ENCODE measurements at places on chromosomes 4 and X.
A peak's percentile ranks its signal among the peaks of the same experiment; 100 is the strongest.

DNA sequence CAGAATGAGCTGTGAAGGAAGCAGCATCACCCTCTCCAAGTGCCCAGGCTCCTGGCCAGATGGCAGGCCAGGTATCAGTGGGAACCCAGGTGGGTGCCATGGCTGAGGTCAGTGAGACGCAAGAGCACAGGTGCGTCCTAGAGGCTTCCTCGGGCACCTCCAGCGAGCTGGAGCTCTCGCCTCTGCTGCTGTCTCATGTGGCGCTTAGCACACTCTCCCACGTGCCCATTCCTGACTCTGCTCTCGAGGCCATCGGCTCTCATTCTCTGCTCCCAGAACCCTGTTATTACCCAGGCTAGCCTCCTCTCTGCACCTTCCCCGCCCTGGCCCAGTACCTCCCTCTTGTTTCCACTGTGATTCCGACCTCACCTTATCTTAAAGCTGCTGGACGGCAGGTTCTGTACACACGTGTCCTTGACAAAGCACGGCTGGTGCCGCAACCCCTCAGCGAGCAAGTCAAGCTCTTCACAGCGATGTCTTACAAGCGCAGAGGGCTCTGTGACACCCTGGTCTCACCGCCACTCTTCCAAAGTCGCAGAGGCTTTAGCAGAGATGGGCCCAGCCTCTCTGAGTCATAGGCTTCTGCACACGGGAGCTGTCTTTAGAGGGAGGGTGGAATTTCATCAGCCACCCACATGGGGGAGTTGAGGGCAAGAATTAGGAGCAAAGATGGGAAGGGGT lies 15.4 kb upstream of the MSANTD1 start:
- DNase-seq = no peak

GRCh38 chr4:74822603-74823002 lies 28.3 kb upstream of the BTC start:
- DNase-seq = no peak

- no peak for DNase-seq
Measured at GRCh38 chr4:46393606-46394005, 3.7 kb upstream of the GABRA2 start.

GRCh38 chr4:62896721-62897120 lies 1512.5 kb downstream of the TECRL start:
- DNase-seq = no peak

DNA sequence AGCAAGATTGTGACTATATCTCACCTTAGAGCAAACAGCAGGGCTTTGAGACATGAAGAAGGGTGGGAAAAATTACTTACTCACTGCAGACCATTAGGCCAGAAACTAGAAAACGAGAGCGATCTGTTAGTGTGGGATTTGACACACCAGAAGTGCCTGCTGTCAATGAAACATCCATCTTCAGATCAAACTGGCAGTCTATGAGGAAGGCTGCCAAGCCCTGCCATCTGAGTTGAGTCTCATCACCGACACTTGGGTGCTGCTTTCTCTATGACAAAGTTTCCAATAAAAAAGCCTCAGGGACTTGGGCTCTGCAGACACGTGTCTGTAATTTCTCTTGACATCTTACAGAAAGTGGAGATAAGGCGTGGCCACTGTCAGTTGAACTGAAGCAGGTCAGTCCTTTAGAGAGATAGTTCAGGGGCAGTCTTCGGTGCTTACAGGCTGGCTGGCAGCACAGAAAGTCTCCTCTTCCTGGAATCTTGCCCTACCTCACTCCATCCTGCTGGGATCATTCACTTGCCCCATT lies 40.1 kb upstream of the LDB2 start:
- DNase-seq = no peak

DNA sequence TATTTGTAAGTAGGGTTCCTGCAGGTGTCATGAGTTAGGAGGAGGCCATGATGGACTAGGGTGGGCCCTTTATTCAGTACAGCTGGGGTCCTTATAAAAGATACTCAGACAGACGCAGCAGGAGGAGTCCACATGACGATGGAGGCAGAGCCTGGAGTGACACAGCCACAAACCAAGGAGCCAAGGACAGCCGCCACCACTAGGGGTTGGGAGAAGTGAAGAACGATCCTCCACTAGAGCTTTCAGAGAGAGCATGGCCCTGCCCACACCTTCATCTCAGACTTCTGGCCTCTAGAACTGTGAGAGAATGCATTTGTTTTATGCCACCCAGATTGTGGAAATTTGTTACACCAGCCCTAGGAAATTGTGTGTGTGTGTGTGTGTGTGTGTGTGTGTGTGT lies 31.1 kb downstream of the JAKMIP1 start:
- no peak for DNase-seq

DNA sequence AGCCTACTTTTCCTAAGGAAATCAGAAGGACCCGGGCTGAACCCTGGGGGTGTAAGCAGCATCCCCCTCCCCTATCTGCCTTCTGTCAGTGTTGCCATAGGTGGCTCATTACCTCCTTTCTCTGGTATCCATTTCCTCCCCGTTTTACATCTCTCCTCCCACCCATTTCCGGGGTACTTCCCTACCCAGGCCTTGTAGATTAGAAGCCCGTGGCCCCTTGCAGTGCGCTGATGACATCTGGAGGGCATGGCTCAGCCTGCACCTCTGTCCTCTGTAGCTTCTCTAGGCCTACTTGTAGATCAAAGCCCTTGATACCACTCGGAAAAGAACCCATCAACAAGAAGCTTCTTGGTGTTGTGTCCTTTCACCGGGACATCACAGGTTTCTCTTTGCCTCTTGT lies 71.8 kb downstream of the NBDY start:
- peak; percentile 13 for DNase-seq

DNA sequence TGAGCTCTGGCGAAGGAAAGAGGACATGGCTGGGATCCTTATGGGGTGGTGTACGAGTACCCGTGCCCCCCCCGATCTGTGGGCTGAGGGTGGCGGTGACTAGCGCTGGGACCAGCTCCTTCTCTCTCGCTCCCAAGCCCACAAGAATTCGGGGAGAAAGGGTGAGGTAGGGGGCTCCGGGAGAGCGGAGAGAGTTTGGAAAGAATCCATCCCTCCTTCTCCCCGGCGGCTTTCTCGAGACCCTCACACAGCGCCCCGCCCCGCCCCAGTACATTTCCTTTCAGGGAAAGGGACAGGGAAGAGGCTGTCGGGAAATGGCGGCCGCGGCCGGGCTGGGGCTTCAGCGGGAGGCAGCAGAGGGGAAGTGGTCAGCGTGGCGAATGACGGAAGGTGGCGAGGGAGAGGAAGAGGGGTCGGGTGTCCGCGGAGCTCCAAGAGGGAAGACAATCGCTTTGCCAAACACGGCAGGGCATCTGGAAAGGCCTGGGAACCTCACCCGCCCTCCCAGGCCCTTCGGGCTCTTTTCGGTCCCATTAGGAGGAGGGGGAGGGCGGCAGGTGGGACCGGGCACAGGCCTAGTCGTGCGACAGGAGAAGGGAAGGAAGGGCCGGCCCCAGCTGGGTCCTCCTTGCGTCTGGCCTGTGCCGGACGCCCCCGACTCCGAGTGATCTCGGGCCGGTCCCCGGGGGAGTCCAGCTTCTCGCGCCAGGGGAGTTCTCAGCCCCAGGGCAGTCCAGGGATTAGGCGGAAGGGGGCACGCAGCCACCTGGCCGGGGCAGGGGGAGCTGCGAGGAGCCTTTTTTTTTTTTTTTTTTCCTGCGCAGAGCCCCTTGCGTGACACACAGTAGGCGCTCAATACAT lies 10.2 kb downstream of the HNRNPH2 start:
- DNase-seq = peak; percentile 37

- DNase-seq = peak; percentile 55
Measured at GRCh38 chr4:40227284-40227683, 30.5 kb downstream of the RHOH start.

DNA sequence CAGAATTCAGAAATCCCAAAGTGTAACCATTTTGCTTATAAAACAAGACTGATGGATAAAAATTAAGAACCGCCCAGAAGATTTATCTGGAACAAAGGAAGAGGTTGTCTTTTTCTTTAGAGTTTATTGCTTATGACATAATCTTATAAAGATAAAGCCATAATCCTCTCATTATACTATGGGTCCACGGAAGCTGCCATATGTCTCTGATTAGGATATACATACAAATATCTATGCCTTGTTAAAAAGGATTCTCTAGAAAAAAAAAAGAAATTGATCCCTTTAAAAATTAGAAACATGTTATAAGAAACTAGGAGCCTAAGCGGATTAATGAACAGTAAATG lies 70.5 kb downstream of the RELL1 start:
- no peak for DNase-seq

DNA sequence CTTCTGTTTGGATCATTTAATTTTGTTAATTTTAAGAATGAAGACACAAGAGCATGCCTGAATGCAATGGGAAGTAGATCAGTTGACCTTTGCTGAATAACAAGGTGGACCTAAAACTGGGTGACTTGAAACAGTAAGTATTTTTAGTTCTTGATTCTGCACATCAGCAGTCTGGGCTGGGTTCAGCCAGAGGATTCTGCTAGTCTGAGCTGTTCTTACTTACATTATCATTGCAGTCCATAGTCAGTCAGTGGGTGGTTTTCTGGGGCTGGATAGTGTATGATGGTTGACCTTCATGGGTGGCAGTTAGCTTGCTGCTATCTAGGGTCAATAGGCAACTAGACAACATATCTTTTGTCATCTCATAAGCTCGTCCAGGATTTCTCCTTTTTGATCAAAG lies 91.4 kb downstream of the HS3ST1 start:
- no peak for DNase-seq

GRCh38 chr4:114302472-114302871 lies 296.1 kb upstream of the UGT8 start:
- DNase-seq = no peak

DNA sequence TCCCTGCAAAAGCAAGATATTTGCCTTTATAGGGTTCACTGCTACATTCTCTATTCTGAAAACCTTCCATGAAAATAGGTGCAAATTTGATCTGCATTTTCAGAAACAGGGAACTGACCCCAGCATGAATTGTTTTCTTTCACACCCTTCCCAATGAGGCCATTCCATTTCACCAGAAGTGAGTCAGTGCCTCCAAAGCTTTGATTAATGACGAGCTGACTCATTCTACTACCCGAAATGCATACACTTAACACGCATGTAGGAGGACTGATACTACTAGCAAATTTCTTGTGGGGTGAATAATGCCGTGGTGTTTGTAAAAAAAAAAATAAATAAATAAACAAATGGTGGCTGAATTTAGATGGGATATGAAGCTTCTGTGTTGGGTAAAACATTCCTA lies 146.9 kb upstream of the FGF13 start:
- DNase-seq = no peak

- no peak for DNase-seq
Measured at GRCh38 chrX:93673869-93674271, at the start of gene FAM133A. TSS of gene FAM133A (plus strand) at chrX:93674206. CDS start at chrX:93709420, 35,214 bp downstream.

DNA sequence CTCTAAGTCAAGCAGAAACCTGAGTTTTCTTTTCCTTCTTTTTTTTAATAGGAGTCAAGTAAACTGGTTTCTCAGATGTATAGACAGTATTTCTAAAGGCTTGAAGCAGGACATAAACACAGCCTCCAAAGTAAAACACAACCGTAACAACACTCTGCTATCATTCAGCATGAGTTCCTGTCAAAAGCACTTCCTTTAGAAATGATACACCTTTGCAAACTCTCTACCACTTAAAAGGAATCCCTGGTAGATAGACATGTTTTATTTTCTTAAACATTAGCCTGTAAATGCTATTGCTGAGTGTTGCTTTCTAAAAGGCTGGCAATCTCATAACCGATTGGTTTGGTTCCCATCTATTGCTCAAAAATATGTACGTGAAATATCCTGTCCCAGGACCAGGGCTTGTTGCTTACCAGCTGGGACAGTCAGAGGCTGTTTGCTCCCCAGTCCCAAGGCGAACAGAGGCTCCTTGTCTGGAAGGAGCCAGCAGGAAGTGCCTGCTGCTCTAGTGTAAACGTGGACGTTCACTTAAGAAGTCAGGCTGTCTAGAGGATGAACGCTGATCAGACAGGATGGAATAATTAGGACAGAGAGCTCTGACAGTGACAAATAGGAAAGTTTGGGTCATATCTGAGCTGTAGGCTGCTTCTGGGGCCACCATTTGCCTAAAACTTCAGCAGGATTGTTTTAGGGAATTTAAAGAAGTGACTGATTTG lies 173.9 kb upstream of the KLF3 start:
- DNase-seq = no peak

DNA sequence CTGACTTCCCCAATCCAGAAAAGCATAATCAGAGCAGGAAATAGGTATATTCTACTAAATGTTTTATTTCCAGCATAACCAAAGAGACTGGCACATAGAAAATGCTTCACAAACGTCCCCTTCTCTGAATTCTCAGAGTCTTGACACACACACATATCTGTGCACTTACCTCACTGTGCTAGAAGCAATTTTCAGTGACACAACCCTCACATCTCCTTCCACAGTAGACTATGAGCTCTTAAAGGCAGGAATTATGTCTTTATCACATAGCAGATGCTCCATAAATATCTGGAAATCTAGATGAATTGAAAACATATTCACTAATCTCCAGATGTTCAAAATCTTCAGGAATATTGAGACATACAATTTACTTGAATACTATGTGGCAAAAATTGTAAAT lies 5.9 kb downstream of the SOWAHB start:
- no peak for DNase-seq

- no peak for DNase-seq
Measured at GRCh38 chr4:153367092-153367491, 22.6 kb downstream of the MND1 start.

DNA sequence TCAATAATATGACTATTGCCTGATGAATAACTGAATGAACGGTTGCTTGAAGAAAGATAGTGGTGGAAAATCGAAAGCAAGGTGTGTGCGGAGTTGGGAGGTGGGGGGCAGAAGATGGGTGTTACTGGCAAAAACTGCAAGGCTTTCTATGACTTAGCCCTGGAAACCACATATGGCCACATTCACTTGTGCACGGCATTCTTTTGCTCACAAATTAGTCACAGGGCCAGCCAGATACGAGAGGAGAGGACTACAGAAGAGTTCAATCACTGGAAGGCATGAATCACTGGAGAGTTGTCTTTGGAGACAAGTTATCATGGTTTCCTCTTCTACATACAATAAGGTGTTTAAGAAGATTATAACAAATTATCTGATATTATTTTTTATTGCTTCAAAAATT lies 626.5 kb upstream of the CPEB2 start:
- no peak for DNase-seq

DNA sequence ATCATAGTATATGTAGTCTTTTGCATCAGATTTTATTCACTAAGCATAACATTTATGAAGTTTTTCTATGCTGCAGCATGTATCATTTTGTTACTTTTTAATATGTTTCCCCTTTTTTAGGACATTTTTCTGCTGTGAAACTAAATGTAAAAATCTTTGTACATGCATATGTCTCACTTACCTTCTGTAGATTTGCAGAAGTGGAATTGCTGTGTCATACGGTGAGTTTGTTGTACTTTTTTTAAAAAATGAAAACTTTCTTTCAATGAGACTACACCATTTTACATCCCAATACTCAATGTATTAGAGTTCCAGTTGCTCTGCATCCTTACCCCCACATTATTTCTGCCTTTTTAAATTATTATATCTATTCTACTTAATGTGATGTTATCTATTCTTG lies 868.9 kb downstream of the PDHA2 start:
- no peak for DNase-seq

GRCh38 chr4:177802661-177803060 lies 360.4 kb upstream of the AGA start:
- DNase-seq = no peak
